ENCODE measurements at places on chromosomes 1 and 21.

DNA sequence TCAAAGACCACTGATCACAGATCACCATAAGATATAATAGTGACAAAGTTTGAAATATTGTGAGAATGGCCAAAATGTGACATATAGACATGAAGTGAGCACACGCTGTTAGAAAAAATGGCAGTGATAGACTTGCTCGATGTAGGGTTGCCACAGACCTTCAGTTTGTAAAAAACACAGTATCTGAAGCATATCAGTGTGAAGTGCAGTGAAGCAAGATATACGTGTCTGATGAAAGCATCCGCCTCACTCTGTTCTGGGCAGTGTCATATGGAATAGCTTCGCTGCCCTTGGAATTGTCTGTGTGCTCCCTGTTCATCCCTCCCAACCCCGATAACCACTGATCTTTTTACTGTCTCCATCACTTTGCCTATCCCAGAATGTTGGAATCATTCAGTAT lies 50.7 kb downstream of the GALNT2 start:
- DNase-seq: no peak

GRCh38 chr1:172578586-172578985 lies 45.6 kb downstream of the SUCO start:
- DNase-seq: no peak

- peak; percentile 19 for DNase-seq
These were observed 145.5 kb upstream of the NRIP1 start for GRCh38 chr21:15210235-15210678.

DNA sequence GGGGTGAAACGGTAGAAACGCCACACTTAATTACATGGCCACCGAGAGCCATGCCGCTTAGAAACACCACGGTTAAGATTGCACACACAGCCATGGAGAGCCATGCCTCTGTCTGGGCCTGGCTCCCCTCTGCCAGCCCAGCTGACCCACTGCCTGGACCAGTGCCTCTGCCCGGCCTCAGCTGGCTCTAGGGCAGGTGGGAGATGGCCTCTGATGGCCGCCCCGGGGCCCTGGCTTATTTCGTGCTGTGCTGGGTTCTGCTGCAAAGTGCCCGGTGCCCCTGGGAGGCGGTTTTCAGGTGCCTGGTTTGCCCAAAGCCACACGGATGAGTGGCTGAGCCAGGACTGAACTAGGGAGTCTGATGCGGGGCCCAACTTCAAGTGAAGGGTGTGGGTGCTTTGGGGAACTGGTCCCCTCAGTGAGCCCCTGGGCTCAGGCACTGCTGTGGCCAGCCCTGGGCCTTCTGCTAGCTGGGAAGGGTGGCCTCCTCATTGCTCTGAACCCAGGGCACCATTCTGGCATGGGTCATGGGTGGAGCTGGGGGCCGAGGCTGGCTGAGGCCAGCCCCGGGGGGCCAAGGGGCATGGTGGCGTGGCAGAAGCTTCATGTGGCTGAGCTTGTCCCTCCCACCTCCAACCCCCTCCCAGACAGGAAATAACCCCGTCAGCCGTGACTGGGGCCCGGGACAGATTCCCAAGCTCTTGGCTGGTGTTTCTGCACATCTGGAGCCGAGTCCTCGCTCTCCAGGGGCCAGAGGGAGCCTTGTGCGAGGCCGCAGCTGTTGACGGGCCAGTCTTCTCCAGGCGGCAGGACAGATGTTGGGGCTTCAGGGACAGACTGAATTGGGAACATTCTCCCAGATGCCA lies 1.9 kb upstream of the GPR153 start:
- DNase-seq: no peak

DNA sequence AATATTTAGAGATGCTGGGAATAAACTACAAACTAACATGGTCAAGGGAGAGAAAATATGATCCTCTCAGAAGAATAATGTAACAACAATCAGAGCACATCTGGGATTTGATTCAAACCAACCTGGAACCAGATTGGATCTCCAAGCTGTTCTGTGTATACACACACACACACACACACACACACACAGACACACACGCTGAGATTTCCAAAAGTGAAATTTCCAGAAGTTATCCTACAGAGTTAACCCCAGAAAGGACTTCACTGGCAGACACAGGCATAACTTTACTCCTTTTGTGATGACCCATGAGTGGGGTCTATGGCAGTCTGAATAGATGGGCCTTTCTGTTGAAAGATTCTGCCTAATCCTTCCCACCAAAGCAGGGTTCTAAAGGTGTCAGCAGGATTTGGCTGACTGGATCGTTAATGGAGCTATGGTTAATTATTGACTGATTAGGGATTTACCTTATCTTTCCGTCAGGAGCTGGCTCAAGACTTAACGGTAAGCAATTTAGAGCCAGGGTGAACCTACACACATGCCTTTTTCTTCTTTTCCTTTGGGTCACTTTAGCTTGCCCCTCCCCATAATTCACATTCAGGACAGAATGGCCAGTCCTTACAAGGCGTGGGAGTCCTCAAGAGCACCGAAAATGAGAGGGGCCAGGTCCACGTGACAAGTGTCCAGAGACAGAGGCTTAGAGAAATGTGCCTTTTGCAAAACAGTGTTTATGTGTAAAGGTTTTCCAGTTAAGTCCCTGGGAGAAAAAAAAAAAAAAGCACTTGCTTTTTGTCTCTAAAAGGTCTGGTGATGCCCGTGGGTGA lies 10.9 kb upstream of the PROX1 start:
- DNase-seq: no peak

GRCh38 chr1:244952940-244953339 lies 88.6 kb upstream of the HNRNPU start:
- DNase-seq: no peak

DNA sequence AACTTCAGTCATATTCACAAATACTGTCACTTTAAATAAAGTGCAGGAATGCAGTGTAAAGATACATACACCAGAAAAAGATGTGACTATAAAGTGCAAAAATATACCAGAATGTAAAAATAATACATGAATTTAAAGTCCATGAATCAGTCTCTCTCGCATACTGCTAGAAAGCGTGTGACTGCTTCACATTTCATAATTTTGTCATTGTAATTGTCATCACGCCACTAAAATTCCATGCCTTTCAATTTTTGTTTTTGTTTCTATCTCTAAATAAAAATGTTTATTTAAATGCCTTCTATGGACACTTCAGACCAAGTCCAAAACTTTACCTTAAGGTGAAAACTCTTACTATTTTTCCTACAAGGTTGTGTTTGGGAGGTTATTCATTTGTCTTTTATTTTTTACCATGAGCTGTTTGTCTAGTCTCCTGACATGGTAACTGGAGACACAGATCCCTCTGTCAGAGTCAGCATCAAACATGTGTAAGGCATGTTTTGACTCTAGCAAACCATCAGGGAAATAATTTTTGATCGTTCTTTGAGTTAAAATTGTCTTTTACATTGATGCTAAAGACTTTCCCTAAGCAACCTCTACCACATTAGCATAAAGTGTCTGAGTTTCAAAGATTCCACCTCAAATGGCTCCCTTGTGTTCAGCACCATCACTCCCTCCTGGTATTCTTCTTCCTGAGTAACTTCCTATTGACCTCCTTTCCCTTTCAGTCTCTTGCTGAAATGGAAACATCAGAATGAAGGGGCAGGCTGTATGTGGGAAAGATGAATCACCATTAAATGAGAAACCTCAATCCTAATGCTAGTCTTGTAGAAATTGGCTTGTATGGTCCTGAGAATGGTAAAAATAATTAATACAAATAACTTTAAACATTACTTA lies 14.0 kb upstream of the AIM2 start:
- no peak for DNase-seq

- DNase-seq: no peak
These were observed 122.5 kb upstream of the ETS2 start for GRCh38 chr21:38683222-38683621.

DNA sequence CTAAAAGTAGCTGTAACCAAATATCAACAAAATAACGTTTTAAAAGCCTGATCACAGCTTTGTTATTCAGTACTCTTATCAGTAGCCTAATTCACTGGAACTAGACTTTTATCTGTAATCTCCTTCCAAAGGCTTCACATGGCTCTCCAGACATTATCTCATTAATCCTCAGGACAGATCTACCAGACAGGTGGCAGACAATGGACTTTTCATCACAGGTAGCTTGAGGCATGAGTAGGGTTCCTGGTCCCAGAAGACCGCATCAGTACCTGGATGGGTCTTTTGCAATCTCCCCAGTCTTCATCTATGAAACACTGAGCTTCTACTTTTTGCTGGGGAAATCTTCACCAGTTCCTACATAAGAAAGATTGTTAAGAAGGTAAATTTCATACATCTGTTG lies 132.2 kb upstream of the FOXD3 start:
- no peak for DNase-seq

GRCh38 chr1:22780696-22781095 lies 70.1 kb downstream of the EPHB2 start:
- no peak for DNase-seq

DNA sequence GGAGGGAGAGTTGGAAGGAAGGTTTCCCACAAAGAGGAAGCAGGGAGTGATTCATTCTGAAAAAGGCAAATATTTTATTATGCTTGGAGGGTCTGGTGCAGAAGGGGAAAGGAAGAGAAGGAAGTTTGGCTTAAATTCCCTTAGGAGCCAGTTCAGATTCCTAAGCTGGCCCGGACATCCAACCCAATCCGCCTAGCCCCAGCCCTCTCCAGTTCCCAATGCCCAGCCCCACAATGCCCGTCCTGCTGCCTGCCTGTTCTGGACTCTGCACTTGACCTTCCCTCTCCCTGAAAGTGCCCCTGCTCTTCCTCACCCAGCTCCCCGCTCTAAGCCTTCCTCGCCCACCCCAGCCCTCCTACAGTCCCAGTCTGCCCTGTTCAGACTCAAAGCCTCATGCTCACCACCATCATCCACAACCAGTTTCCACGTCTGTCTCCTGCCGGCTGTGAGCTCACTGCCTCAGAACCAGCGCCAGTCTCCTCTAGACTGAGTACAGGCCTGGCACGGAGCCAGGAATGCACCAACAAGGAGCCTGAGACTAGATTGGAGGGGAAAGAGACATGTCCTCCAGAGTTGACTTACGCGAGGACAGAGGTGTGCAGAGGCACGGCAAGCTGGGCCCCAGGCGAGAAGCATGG lies 18.9 kb downstream of the CAPN2 start:
- DNase-seq: no peak

DNA sequence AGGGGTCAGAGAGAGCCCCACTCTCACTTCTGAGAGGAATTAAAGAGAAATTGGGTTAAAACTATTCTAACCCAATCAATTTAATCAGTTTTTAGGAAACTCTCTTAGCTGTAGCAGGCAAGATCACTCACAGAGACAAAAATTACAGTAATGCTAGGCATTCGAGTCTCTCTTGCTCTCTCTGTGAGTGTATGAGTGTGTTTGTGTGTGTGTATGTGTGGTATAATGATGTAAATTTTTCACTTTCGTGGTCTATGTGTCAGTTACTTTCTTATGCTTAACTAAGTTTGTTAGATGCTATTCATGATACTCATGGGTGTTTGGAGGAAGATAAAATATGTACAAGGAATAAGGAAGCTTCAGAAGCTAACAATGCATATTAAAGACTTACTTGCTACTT lies 131.3 kb downstream of the FASLG start:
- no peak for DNase-seq

- no peak for DNase-seq
These were observed 4.3 kb downstream of the FAM89A start for GRCh38 chr1:231035799-231036198.

- no peak for DNase-seq
These were observed 58.8 kb downstream of the WARS2 start for GRCh38 chr1:119081700-119082099.

DNA sequence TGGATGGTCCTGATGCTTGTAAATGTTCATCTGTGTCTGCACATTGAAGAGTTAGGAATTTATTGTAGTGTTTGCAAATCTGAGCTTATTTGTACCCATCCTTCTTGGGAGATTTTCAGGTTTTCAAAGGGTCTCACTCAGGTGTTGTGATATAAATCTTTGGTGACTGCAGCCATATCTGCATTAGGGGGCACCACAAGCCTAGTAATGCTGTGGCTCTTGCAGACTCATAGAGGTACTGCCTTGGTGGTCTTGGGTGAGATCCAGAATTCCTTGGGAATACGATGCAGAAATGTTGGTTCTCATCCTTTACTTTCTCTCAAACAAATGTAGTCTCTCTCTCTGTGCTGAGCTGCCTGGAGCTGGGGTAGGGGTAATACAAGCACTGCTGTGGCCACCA lies 405.9 kb downstream of the TTLL7 start:
- DNase-seq: no peak

DNA sequence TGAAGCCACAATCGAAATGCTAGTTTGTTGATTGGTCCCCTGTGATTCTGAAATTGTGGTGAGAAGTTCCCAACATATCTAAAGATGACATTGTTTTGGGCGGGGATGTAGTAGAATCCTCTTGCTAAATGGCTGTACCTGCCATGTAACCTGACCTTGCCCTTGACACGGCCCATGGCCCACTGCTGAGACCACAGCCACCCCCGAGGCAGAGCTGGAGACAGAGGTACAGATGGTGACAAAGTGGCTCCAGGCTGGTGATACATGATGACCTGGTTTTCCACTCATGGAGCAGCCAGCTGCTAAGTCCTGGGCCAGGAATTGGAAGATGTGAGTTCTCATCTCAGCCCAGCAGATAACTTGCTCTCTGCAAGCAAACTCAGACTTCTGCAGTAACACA lies 226.5 kb downstream of the FOXD2 start:
- no peak for DNase-seq

GRCh38 chr1:18653916-18654315 lies 23.3 kb downstream of the PAX7 start:
- DNase-seq: no peak

GRCh38 chr1:160437432-160438316 lies 37.3 kb downstream of the VANGL2 start:
- no peak for DNase-seq

DNA sequence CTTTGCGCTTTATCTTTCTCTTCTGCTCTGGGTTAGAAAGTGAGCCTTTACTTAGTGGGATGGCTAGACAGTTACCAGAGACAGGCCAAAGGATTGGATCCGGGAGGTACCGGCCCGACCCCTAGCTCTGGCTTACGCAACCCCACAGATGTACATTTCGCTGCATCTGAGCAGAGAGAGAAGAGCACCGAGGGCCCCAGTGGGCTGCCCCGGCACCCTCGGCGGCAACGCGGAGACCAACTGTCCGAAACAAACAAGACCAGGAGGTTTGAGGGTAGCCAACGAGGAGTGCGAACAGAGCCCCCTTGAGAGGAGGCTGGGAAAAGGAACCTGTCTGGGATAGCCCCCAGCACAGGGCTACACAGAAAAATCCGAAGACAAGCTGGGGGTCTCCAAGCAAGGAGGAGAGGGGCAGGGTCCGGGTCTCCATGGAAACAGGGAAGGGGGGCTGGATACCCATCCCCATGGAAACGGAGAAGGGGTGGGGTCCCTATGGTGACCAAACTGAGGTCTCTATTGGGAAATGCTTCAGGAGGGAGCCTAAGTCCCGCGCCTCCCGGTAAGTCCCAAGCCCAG lies 373 bp downstream of the MTF1 start:
- DNase-seq: no peak

GRCh38 chr1:43441166-43441893 lies 12.4 kb downstream of the HYI start:
- no peak for DNase-seq

DNA sequence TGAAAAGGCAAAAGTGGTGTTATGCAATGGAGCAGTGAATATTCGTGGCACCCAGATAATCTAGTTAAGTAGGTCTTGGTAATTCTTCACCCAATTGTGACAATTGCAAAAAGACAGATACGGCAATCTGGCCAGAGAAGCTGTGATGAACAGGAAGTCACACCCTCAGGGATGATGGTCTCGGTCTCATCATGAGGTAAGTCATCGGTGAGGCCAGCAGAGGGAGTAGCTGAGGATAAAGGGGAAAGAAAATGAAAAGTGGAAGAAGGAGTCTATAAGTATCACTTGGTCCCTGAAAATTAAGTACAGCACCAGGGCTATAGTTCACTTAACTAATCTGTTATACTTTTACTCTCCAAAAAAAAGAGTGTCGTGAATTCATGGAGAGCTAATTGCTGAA lies 258.8 kb upstream of the NCAM2 start:
- no peak for DNase-seq
